ENCODE measurements at places on chromosomes 1 and 21.

DNA sequence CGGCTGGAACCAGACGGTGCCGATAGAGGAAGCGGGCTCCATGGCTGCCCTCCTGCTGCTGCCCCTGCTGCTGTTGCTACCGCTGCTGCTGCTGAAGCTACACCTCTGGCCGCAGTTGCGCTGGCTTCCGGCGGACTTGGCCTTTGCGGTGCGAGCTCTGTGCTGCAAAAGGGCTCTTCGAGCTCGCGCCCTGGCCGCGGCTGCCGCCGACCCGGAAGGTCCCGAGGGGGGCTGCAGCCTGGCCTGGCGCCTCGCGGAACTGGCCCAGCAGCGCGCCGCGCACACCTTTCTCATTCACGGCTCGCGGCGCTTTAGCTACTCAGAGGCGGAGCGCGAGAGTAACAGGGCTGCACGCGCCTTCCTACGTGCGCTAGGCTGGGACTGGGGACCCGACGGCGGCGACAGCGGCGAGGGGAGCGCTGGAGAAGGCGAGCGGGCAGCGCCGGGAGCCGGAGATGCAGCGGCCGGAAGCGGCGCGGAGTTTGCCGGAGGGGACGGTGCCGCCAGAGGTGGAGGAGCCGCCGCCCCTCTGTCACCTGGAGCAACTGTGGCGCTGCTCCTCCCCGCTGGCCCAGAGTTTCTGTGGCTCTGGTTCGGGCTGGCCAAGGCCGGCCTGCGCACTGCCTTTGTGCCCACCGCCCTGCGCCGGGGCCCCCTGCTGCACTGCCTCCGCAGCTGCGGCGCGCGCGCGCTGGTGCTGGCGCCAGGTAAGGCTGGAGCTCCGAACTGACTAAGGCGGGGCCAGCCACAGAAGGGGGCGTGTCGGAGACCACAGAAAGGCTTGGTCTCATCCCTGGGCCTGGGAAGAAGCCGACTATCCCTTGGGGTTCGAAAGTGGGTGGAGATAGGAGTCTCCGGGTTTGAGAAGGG is 486 bp downstream of the SLC27A3 start:
- peak; percentile 78 for DNase-seq

DNA sequence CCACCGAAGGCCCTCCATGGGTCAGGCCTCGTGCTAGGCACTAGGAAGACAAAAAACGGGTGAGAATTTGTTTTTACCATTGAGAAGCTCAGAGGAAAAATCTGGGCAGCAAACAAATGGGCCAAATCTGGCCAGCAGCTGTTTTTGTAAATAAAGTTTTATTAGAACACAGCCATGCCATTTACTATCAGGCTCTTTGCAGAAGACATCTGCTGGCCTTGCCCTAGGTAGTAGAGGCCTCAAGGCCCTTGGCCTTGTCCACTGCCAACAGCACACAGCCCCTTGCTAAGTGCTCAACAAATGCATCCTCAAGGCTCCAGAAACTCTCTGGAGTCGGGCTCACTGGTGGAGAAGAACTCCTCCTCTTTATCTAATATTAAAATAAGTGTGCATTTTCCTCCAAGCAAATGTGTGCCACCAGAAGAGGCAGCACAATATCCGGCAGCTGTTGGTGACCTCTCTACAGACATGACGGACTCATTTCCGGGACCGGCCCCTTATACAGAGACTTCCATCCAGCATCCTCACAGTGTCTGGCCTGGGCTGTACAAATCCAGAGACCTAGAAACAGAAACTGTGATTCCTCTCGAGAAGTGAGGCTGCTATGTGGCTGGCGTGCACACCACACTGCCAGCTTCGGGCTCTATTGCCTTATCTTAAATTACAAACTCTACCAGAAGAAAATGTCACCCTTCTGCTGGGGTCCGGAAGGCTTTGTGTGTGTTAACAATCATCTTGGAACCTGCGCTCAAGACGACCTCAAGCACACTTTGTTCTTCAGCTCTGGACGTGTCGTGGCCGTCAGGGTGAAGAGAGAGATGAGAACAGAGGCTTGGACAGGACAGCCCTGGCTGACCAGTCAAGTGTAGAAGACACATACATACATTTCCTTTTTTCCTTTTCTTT is 203.9 kb downstream of the TOMM20 start:
- peak; percentile 25 for DNase-seq

DNA sequence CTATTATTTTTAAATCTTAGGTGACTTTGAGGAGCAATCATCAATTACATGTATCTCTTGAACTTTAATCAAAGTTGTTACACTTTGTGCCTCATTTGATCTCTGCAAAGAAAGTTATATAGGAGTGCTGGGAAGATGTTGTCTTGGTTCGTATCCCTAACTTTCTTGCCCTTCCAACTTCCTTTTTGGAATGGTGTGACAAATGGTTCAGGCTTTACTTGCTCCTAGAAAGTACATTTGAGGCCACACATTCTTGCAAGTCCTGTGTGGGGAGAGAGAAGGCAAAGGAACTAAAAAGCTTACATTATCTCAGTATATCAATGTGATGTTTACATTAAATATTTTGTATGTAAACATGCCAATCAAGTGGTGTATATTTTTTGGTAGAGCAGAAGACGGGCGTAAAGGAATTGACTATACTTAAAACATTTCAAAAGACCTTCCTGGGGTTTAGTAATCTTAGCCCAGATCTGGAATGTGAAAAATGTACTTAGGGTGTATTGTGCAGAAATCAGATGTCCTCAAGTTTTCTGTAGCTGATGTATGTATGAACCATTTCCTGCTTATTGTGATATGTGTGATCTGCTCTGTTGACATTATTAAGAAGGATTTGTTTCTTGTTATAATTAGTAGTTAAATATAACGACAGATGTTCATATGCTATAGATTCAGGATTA is 59.2 kb downstream of the USP25 start:
- no peak for DNase-seq

DNA sequence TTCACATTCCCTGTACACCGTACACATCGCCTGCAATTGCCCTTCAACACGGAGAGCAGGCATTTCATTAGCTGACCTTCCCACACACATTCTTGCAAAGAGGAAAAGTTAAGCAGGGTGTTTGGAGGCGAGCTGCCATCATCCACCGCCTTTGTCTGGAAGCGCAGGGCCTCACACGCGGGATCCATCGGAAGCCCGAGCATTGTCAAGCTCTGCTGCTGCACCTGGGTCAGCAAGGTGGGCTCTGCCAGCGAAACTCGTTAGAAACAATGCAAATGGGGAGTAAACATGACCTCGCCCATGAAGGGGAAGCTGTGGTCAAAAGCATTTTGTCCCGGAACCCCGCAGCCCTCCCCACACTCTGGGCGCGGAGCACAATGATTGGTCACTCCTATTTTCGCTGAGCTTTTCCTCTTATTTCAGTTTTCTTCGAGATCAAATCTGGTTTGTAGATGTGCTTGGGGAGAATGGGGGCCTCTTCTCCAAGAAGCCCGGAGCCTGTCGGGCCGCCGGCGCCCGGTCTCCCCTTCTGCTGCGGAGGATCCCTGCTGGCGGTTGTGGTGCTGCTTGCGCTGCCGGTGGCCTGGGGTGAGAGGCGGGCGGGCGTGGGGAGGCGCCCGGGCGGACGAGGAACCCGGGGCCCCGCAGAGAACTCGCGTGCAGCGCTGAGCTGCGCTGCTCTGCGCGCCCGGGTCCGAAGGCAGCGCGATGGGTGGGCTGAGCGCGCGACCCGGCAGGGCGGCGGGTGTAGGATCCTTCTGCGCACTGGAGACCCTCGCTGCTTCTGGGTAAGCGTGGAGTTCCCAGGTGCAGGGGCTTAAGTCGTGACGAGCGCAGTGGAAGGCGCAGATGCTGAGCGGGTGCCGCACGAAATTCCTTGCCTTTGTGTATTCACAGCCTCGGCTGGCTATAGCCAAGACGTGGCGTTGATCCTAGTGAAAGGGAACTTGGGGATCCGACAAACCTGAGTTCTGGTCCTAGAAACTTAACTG is at the start of gene CR1:
TSS of gene CR1 (plus strand) at position 357 of the 992 bp plus-strand sequence. CDS start at position 468, 111 bp downstream.
- peak; percentile 57 for DNase-seq

DNA sequence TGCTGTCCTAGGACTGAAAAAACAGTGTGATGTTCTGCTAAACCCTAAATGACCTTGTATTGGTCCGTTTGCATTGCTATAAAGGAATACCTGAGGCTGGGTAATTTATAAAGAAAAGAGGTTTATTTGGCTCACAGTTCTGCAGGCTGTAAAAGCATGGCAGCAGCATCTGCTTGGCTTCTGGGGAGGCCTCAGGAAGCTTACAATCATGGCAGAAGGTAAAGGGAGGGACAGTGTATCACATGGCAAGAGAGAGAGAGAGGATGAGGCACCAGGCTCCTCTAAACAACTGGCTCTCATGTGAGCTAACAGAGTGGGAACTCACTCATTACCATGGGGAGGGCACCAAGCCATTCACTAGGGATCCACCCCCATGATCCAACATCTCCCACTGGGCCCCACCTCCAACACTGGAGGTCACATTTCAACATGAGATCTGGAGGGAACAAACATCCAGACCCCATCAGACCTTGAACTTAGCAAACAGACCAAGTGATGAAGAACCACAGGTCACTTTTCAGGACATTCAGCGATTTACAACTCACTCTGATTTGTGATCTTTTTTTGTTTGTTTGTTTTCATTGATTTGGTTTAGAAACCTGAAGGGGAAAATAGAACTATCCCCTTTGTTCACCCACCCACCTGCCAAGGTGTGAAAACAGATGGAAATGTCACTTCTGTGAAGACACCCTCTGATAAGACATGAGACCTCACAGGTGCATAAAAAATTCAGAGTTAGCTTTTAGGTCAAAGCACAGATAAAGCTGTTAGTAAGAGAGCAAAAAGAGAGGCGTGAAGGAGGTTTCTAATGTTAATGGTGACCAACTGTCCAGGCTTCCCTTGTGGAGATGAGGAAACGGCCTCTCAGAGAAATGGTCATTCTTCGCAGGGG is 104.2 kb upstream of the RALGPS2 start:
- DNase-seq = no peak

GRCh38 chr1:38073534-38074301 is 27.1 kb upstream of the POU3F1 start:
- no peak for DNase-seq

DNA sequence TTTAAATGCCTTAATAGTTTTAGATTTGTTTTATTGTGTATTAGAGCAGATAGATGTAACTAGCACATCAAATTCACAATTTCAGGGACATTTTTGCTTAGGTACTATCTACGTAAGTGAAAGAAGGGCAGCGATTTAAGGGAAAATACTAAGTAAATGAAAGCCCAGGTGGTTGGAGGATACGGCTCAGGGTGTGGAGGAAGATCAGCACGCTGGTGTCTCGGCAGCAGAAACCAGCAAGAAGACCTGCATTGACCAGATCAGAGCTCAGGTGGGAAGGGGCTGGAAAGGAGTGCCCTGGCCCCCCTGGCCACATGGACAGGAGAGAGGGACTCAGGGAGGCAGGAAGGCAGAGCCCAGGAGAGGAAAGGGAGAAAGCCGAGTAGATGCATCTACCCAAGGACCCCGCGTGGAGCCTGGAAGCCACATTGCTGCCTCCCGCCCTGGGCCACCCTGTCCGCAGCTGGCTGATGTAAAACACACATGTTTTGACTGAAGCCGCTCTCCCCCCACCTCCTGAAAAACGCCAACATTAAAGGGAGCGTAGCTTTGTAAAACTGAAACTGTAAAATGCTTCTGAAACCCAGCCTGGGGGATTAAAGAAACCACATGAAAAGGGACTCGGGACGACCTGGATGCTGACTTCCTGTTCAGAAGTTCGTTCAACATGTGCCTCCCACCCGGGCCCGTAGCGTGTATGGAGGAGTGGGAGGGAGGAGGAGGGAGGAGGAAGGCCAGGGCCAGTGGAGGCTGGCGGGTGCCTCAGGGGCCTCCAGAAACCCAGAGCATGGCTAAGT is 72.6 kb upstream of the TARDBP start:
- DNase-seq = peak; percentile 76

- DNase-seq = no peak
Observed at GRCh38 chr1:36091698-36092097, 3.0 kb downstream of the ADPRS start.

DNA sequence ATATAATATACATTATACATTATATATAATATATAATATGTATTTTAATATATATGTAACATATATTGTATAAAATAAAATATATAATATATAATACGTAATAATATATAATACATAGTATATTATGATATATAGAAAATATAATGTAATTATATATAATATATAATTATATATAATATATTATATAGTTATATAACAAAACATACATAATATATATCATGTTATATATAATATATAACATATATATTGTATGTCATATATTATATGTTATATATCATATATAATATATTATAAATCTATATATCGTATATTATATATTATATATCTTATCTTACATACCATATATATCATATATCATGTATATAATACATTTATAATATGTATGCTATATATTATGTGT is 248.2 kb upstream of the TPTE start:
- DNase-seq = no peak

- peak; percentile 93 for DNase-seq
Observed at GRCh38 chr1:27668808-27669723, 2.9 kb downstream of the IFI6 start.

Data from activated T-cell treated with anti-CD3 and anti-CD28 coated beads, Interleukin-2, amount 50 U/mL, for 24 hours (primary cell).